ENCODE measurements at places on chromosomes 16 and 17.

DNA sequence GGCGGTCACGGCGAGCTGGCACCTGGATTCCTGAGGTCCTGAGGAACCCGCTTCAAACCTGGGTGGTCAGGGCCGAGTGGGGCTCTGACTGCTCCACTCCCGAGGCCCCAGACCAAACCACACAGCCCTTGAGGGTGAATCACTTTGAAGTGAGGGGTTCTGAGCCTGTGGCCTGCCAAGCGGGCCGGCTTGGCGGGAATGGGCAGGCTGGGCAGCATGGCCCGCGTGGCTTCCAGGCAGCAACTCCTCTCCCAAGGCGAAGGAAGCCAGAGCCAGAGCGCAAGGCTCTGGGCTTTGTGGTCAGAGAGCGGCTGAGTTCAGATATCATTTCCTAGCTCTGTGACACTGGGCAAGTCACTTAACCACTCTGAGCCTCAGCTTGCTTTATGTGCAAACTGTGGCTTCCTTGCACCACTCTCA lies 42.7 kb downstream of the CMIP start:
- no peak for DNase-seq

- DNase-seq, result no peak
Observed at GRCh38 chr17:52823155-52823554, 664.6 kb upstream of the CA10 start.

GRCh38 chr17:48636177-48637018 lies 10.2 kb upstream of the HOXB9 start:
- DNase-seq, result peak; percentile 64

- no peak for DNase-seq
Observed at GRCh38 chr16:9594047-9594446, 502.6 kb downstream of the HAPSTR1 start.

DNA sequence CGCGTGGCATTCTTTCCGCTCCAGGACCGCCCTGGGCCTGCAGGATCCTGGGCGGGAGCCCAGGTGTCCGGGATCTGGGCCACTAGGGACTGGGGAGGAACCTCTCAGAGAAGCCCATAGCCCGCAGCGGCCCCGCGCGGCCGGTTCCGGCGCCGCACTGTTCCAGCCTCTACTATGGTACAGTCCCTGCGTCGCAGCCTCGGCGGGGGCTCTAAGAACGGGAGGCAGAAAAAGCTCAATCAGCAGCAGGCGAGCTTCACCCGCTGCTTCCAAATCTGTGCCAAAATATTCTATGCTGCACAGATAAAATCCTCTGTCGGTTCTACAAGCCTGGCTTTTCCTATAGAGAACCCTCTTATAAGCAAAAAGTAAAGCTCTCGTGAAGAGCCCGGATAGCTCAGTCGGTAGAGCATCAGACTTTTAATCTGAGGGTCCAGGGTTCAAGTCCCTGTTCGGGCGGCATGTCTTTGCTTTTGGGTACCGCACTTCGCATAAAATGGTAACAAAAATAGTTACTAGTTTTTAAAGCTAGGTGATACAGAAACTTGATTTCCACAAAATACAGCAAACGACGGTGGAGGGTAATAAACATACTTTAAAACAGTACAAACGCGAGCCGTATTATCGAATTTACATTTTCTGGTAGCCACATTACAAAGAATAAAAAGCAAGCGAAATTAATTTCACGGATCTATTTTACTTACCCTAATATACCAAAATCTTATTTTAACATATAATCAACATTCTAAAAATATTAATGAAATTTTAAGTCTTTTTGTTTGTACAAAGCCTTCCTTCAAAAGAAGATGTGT lies 661 bp upstream of the ALOXE3 start:
- DNase-seq, result peak; percentile 86

GRCh38 chr16:56921571-56921970 lies 10.4 kb upstream of the HERPUD1 start:
- no peak for DNase-seq

GRCh38 chr17:17780922-17781590 lies 55.7 kb downstream of the SREBF1 start:
- DNase-seq, result no peak

Measured in inflammatory macrophage (primary cell).